ENCODE measurements at places on chromosomes 13 and 19.

GRCh38 chr13:99926014-99926731 is 45.4 kb downstream of the ZIC5 start:
- DNase-seq, result no peak

DNA sequence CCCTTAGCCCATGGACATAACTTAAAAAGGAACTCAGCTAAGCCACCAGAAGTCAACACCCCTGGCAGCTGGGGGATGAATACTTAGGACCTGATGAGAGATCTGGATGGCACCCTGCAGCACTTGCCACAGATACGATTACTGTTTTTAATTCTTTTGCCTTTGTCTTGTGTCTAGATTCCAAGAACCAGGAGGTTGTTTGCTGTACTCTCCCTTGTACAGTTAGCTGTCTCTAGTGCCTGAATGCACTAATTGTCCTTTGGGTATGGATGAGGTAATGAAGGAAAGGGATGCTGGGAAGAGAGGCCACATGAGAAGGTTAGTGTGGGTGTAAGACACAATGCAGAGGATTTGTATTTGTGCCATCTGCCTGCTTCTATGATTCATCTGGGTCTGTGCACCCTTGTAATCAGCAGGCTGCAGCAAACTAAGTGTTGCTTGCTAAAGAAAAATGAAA is 385.8 kb downstream of the KCNRG start:
- no peak for DNase-seq

- DNase-seq, result no peak
Measured at GRCh38 chr19:47239610-47240296, 8.8 kb upstream of the BBC3 start.

DNA sequence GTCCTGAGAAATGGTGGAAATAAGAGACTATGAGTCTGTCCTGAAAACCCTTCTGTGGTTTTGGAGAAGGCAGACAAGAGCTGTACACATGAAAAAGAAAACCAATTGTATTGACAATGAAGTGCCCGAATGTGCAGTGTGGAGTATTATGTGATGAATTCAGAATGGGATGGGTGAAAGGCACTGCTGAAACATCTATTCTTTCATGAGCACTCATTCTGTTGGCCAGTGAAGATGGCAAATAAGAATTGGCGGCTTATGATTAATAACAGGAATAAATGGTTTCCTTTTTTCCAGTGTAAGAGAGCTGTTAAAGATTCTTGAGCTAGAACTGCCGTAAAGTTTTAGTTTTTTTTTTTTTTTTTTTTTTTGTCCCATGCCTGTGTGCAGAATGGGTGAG is 5.7 kb downstream of the POLR1D start:
- no peak for DNase-seq

DNA sequence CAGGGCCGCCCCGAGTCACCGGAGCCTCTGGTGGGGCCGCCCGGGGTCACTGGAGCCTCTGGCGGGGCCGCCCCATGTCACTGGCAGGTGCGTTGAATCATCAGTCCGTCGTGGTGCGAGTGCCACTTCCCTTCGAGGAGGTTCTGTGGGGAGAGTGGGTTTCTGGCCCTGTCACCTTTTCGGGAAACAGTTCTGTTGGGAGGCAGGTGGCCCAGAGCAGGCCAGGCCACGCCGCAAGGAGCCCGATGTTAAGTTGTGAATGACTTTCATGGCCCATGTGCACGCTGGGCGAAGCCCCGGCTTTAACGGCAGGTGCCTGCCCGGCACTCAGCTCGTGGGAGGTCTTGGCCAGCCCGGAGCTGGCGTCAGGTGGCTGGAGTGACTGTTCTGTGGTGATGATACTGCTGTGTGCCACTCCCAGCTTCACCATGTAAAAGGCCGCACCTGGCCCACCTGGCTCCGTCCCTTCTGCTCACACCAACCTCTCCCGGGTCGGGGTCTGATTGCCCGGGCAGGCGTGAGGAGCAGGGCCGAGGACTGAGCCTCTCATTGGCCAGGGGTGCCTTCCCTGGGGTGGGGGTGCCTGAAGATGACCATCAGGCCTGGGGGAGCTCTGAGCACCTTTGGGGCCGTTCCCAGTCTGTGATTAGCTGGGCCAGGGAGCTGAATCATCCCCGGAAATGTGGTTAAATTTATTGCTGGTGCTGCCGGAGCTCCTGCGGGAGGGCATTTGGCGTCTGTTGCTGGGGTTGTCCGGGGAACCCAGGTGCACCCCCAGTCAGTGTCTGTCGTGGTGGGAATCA is 29.2 kb downstream of the CSNK1G2 start:
- DNase-seq, result no peak

GRCh38 chr19:39935364-39935661 is 879 bp upstream of the FCGBP start:
- DNase-seq, result no peak

GRCh38 chr13:65911546-65912193 is 1318.5 kb downstream of the PCDH9 start:
- no peak for DNase-seq

GRCh38 chr13:102846261-102847015 is 606 bp downstream of the ERCC5 start:
- no peak for DNase-seq

- DNase-seq, result no peak
Measured at GRCh38 chr19:42193706-42194105, 23.8 kb downstream of the DEDD2 start.

DNA sequence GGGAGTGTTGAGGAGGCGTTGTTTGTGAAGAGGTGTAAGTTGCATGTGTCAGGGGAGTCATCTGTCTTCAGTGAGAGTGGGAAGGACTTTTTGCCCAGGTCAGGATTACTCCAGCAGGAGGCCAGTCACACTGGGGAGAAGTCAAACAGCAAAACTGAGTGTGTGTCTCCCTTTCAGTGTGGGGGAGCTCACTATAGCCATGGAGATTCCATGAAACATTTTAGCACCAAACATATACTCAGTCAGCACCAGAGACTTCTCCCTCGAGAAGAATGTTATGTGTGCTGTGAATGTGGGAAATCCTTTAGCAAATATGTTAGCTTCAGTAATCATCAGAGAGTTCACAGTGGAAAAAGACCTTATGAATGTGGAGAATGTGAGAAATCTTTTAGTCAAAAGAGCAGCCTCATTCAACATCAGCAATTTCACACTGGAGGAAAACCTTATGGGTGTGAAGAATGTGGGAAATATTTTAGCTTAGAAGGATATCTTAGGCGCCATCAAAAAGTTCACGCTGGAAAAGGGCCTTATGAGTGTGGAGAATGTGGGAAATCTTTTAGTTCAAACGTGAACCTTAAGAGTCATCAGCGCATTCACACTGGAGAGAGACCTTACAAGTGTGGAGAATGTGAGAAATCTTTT is 8.4 kb upstream of the ZNF587 start:
- DNase-seq, result no peak

DNA sequence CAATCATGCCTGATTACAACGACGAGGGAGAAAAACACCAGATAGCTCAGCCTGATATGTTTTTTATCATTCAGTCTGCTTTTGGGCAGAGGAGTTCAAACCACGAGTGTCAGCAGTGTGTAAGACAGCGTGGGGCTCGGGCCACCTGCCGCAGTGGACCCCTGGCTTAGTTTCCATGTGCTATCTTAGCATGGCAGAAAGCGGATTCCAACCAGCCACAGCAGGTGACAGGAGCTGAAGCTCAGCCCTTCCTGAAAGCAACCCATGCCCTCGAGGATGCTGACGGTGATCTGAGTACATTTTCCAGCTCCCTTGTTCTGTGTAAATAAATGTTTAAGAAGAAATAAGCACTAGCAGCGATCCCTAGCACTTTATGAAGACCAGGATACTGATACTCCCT is 32.2 kb upstream of the MBNL2 start:
- no peak for DNase-seq

GRCh38 chr13:27869436-27870095 is 50.2 kb upstream of the PDX1 start:
- no peak for DNase-seq
